NCI-H2029 treated with DMSO at 0.1 percent for 48 hours (cell line): ENCODE measurements at places on chromosomes 5 and 9.

DNA sequence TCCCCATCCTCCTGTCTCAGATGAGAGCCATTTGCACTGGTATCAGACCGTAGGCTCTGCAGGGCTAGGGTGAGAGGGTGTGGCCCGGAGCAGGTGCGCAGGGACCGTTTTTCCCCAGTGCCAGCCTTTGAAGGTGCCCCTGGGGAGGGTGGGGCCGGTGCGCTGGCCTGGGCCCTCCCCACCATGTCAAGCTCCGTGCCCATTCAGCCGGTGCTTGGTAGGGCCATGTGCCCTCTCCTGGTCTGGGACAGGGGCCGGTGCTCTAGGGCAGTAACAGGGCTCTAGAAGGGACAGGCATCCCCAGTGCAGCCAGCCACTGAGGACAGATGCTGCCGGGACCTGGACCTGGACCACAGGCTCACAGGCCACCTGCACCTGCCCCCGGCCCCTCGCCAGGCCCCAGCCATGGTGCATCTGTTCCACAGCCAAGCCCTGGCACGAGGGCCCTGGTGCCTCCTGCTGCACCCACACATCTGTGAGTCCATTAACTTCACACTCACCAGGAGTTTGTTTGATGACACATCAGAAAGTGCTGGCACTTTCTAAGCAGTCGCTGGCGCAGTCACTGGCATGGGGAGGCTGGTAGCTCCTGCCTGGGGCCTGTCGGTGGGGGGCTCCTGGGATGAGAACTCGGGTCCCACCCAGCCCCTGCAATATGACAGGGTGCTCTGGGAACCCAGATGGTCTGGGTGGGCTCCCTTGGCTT lies 5.0 kb upstream of the QRFP start:
- DNase-seq = no peak

DNA sequence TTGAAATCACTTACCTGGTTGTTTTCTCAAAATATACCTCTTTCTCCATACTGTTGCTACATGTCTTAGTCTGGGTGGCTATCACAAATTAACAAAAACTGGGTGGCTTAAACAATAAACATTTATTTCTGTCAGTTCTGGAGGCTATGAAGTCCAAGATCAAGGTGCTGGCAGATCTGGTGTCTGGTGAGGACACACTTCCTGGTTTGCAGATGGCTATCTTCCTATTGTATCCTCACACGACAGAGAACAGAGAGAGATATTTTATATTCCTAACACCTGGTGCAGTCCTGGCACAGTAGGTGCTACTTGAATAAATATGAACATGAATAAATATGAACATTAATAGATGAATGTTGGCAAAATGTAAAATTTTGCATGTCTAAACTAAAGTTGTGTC lies 164.3 kb upstream of the ACOT12 start:
- peak; percentile 32 for DNase-seq

GRCh38 chr5:91367908-91368648 lies 15.0 kb downstream of the ARRDC3 start:
- DNase-seq = no peak

- DNase-seq = no peak
These were observed 119.6 kb upstream of the NFIB start for GRCh38 chr9:14433351-14434157.

- DNase-seq = no peak
These were observed 784.6 kb upstream of the NUDT12 start for GRCh38 chr5:104347119-104347708.

DNA sequence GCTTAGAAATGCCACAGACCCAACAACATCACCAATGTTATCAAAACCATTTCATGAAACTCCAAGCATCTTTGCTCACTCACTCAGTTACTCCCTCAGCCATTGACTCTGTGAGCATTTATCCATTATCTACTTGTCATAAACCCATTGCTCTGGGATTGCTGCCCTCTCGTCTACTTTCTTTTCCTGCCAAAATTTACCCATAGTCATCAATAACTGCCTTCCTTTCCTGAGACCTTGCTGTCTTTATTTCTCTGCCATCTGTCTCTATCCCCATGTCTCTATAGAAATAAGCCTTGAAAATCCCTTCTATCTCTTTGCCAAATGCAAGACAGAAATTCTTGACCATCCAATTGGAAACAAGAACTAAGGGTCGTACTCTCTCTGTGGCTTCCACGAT lies 26.4 kb upstream of the PUM3 start:
- no peak for DNase-seq

DNA sequence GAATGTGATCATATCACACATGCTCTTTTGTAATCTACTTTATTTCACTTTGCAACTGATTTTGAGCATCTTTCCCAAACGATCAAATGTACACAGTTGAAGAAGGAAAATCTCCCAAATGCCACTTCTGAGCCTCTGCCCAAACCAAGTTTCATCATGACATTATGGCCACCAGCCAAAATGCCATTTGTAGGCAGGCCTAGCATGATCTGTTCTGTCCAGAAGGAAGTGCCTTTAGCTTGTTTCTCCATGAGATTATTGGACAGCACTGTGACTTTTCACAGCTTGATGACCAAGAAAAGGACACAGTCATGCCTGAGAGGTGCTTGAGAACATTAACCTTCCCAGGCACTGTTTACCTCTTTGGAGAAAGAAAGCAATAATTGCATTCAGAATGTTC lies 73.2 kb upstream of the PIP5K1B start:
- DNase-seq = no peak

DNA sequence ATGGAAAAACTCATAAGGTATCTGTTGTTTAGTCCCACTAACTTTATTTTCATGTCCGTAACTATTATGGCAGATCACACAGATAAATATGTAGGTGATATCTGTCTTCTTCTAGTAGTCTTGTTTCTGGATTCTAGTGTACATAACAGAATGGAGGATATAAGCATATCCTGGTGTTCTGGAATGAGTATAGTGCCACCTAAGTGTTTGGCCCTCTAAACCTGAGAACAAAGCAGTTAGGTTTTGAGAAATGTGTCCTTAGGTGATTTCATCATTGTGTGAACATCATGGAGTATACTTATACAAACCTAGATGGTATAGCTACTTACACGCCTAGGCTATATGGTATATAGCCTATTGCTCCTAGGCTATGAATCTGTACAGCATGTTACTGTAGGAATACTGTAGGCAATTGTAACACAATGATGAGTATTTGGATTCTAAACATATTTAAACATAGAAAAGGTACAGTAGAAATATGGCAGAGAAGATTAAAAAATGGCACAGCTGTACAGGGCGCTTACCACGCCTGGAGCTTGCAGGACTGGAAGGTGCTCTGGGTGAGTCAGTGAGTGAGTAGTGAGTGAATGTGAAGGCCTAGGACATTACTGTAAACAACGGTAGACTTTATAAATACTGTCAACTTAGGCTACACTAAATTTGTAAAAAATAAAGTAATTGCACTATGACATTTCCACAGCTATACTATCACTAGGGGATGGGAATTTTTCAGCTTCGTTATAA lies 150.3 kb upstream of the SLC24A2 start:
- DNase-seq = no peak

DNA sequence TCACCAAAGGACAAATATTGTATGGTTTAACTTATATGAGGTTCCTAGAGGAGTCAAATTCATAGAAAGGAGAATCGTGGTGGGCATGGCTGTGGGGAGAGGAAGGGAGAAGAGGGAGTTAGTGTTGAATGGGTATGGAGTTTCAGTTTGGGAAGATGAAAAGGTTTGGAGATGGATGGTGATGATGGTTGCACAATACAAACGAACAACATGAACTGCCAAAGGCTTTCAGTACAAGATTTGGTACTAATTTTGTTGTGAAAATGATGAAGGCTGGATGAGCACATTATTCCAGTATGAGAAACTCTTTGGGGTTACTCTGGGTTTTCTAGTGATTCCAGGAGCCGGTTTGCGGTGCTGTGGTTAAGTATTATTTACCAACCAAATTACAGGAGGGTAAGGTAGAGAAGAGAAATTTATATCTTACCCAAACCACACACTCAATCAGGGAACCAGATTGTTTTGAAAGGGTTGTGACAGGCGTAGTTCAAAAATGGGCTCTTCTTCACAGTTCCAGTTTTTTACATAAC lies 112.0 kb upstream of the TBC1D2 start:
- DNase-seq = no peak

- DNase-seq = no peak
These were observed 37.6 kb upstream of the IPPK start for GRCh38 chr9:92707530-92707929.

- no peak for DNase-seq
These were observed 48.9 kb upstream of the SPIN1 start for GRCh38 chr9:88339317-88339716.

DNA sequence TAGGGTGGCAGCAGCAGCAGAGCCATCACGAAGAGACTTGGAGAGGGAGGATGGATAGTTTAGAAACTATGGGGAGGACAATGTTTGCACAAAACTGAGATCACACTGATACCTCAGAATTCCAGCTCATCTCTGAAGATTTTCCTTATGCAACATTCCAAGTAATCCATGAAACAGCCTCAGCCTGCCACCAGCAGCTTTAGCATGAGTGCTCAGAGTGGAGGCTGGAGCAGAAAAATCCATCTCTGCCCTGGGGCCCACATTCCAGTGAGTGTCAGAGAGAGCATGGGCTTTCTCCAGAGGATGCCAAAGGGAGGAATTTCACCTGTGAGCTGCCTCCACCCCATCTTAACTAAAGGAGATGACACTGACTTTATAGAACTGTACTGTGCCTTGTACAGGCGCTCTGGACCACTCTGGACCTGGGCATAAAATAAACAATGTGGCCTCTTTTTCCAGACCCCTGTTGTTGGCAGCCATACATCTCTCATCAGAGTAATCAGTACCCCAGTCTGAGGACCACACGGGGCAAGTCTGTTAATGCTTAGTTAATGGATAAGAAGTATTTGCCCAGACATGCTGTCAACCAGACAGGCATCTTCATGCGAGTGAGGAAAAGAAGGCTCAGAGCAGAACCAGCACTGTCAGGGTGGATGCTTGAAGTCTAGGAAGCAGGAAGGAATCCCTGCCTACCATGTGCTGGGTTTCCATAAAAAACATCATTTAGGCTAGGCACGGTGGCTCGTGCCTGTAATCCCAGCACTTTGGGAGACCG lies 440.9 kb downstream of the ENC1 start:
- DNase-seq = no peak

DNA sequence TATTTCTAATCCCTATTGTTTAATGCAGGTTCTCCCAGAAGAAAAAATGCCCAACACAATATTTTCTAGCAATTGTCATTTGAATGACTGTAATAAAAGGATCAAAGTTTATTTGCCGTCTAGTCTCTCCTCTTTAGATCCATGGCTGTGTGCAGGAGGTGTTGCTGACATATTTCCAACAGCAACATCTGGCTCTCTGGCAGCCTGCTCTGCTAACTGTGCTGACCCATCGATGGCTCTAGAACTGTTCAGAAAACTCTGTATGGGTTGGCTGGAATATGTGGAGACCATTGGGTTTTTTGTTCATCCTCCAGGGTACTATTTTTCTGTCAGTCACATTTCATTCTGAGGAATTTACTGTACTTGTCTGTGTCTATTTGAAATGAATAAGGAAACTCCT lies 202.0 kb upstream of the SLC27A6 start:
- no peak for DNase-seq

DNA sequence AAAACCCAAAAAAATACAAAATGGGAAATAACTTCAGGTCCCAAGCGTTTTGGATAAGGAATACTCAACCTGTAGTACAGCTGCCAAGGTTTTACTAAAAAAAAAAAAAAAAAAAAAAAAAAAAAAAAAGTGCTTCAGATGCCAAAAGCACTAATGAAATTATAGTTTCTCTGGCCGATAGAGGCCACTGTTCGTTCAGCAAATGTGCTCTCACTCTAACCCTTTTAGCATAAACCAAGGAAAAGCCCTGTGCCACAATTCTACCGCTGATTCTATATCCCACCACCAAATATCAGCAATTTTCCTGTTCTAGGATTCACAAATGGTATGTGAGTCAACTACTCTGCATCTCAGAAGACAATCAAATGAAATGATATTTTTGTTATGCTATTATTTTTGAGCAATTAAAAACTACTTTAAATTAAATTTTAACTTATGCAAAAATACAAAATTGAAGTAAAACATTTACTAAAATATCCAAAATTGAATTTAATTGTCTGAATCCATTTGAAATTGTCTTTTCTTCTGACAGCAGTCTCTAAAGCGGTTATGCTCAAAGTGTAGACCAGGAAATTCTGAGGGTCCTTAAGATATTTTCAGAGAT lies 79.8 kb downstream of the RICTOR start:
- no peak for DNase-seq

GRCh38 chr5:72721844-72722243 lies 94.6 kb upstream of the TNPO1 start:
- no peak for DNase-seq

DNA sequence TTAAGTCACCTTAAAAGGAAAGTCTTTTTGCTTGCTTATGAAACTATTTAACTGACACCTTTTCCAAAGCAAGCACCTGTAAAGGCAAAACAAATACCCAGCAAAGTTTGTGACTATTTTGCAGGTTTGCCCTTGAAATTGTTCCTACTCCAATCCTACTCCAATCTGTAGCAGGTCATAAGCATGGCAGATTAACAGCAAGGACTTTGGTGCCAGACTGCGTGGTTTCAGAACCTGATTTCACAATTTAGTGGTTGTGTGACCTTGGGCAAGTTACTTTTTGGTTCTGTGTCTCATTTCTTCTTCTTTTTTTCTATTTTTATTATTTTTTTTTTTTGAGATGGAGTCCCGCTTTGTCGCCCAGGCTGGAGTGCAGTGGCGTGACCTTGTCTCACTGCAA lies 282.1 kb downstream of the RFX3 start:
- no peak for DNase-seq

DNA sequence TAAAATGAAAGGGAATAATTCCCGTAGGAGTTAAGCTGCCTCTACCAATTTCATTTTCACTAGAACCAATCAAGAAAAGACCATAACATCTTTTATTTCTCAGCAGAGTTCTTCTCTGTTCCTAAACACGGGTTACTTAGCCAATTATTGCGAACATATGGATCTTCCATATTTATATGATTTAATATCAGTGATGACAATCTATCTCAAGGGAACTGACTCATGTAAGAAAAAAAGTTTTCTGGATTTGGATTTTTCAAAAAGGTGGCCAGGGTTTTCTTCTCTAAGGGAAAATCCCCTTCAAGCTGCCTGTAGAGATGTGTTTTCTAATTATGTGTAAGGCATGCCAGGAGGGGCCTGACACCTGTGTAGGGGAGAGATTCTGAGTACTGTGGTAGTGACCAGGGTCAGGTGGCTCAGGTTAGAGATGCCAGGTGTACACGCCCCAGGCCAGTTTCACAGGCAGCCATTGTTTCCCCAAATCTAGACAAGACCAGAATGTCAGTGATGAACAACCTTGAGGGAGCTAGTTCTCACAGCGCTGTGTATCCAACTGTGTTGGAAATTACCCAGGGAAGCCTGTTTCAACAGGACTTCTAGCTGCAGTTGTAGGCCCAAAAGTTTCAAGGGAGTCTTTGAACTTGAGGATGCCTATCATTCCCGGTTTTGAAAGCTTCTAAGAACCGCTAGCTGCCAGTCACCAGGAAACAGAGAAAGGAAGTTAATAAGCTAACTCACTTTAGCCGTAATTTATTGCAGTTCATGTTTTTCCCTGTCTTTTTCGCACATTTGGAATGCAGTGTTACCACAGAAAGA lies 572.5 kb upstream of the RGMB start:
- DNase-seq = no peak

- DNase-seq = no peak
These were observed 52.8 kb upstream of the XPA start for GRCh38 chr9:97749928-97750327.
